ENCODE measurements at places on chromosomes 3 and 15.

GRCh38 chr3:47010111-47010712 lies 30.7 kb downstream of the NBEAL2 start:
- DNase-seq, result no peak

- no peak for DNase-seq
Observed at GRCh38 chr15:80288131-80288530, 36.1 kb upstream of the CTXND1 start.

DNA sequence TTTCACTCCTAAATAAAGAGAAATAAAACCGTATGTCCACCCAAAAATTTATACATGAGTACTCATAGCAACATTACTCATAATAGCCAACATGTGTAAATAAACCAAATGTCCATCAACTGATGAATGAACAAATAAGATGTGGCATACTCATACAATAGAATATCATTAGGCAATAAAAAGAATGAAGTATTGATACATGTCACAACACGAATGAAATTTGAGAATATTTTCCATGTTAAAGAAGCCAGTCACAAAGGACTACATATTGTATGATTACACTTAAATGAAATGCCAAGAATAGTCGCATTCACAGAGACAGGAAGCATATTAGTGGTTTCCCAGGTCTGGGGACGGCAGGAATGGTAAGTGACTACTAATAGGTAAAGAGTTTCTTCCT lies 869.2 kb downstream of the IGSF11 start:
- DNase-seq, result no peak

DNA sequence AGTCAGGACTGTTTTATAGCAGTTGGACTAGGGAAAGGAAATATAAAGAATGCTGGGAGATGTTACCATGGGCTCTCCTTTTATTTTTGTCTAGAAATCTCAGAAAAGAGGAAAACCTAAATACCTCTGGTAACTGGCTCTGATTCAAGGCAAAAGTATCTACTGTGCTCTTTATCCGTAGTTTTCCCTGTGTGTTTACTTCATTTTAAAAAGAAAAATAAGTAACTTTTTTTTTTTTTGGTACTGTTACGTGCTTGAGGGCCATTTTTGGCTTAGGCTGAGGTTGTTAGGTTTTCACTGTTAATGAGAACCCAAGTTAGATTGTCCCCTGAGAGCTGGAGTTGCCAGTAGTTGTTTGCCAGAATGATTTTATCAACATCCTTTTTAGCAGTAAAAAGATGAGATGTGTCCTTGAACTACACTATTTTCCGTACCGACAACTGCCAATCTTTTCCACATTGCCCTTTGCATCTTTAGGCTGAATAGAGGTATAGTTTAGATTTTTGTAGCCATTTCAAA lies 35.8 kb downstream of the IQGAP1 start:
- no peak for DNase-seq

DNA sequence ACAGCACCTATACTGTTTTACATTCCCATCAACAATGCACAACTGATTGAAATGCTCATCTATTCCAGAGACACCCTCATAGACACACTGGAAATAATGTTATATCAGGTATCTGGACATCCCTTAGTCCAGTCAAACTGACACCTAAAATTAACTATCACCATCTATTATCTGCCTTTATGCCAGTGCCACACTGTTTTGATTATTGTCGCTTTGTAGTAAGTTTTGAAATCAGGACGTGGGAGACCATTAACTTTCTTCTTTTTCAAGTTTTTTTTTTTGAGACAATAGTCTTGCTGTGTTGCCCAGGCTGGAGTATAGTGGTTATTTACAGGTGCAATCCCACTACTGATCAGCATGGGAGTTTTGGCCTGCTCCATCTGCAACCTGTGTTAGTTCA lies 9.4 kb upstream of the KLHL40 start:
- DNase-seq, result no peak

- peak; percentile 53 for DNase-seq
Observed at GRCh38 chr3:196617256-196617655, 22.2 kb upstream of the NRROS start.

DNA sequence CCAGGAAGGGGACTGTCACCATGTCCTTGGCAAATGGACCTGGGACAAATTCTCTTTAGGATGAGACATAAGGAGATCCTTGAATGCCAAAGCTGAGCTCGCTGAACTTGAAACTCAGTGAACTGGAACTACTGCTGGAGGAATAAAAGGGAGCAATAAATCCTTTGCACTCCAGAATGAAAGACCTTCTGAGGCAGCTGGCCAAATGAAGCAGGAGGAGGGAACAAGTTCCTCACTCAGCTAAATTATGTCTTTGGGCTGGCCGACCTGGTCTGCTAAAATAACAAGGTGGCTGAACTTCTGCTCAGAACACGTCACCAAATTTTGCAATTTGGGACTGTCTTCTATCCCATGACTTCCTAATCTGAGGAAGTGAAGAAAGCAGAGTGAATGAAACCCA lies 314.7 kb downstream of the LPP start:
- DNase-seq, result peak; percentile 74

DNA sequence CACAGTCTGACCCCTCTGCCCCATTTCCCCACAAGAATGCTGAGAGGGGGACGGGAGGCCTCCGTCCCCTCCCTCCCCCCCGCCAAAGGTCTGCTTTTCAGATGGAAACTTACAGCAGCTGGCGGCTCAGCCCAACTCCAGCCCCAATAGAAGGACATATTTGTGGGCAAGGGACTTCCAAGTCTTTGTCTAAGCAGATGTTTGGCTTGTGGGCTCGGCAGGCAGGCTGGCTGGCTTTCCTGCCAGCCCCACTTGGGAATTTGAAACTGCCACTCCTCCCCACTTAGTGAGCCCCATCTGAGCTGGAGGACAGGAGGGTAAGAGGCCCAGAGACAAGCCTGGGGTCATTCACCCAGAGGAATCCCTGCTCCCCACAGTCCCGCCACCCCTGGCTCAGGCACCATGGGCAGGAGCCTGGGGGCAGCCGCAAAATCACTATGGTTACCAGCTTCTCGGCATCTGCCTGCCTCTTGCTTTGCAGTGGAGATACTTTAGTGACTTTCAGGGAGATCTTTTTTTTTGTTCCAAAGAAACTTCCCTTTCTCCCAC lies 53.6 kb downstream of the LMCD1 start:
- DNase-seq, result no peak

GRCh38 chr3:38582316-38582715 lies 67.2 kb downstream of the SCN5A start:
- no peak for DNase-seq

GRCh38 chr15:70291305-70292075 lies 193.8 kb upstream of the TLE3 start:
- no peak for DNase-seq
